SW 1271 (cell line): ENCODE measurements at places on chromosomes 6 and 20.

GRCh38 chr6:127949251-127949650 lies 48.4 kb upstream of the THEMIS start:
- no peak for DNase-seq

- no peak for DNase-seq
Measured at GRCh38 chr6:72216222-72217068, 330.1 kb downstream of the RIMS1 start.

DNA sequence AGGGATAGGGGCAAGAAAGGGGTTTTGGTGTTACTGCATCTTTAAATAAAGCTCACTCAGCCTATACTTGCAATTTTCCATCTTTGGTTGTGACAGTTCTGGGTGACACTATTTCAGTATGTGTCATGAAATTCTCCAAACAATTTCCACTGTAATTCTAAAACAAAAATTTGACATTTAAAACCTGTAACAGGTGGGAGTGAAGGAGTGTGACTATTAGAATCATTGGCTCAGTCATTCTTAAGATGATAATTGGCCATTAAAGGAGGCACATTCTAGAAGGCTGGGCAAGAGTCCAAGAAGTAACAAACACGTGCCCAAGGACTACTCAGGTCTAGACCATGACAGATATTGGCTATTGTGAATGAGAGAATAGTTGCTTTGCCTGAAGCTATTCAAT lies 153.3 kb upstream of the ARG1 start:
- DNase-seq, result no peak

DNA sequence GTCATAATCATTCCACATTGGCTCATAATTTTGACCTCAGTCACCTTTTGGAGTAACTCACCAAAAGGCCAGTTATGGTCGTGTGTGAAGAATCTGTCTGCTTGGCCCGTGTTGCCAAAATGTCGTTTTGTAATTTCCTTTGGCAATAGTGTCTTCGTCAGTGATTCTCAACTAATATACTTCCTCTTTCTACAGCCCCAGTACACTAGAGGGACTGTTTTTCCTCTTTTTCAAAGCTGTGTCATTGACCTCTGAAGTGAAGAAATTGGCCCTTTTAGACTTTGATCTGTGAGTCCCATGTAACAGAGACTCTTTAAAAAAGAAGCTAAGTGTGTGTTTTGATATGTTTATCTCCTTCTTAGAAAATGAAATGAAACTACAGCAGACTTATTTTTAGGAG lies 5.2 kb downstream of the FOXO3 start:
- no peak for DNase-seq

- DNase-seq, result no peak
Measured at GRCh38 chr6:105488516-105489215, 85.8 kb upstream of the PREP start.

DNA sequence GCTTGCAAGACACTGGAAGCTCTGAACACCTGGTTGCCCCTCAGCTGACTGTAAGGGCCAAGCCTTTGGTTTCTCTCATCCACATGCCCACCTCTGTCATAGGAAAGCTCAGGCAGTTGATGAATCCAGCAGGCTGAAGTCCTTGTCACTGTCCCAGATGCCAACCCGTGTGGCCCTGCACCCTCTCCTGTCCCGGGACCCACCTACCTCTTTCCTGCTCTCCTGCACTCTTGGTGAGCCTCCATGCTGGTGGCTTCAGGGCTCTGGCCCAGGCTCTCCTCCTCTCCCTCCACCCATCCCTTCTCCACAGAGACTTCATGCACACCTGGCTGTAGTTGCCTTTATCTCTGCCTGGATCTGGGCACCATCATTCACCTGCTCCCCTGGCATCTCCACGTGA lies 4.0 kb upstream of the GID8 start:
- DNase-seq, result no peak

- no peak for DNase-seq
Measured at GRCh38 chr6:142613981-142614380, 312.2 kb downstream of the ADGRG6 start.

DNA sequence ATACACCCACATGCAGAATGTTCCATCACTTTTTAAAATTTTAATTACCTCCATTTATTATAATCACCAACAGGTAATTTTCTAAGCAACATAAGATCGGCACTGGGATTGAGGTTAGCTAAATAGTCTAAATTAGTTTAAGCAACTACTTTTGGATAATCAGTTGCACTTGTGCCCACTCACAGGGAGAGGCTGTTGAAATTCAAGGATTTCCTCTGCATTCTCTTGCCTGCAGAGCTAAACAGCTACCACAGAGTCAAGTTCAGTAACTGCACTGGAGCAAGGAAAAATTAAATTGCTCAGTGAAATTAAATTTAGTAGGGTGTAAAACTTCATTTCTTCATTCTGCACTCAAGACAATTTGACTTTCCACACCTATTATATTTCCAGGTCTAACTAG lies 120.7 kb upstream of the CCDC28A start:
- DNase-seq, result no peak

DNA sequence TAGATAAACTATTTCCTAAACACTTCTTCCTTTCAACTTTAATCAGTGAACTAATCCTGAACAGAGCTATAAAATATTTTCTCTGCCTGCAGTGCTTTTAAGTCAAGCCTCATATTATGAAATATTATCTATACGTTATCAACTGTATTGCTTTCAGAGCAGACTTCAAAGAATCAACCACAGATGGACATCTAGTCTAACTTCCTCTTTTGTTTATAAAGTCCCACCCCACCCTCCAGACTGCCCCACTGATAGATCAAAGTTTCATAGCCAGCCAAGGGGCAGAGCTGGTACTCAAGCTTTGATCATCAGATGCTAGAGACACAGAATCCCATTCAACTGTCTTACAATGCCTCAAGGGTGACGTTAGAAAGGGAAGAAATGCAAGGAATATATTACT lies 308.3 kb downstream of the LAMA2 start:
- DNase-seq, result no peak

DNA sequence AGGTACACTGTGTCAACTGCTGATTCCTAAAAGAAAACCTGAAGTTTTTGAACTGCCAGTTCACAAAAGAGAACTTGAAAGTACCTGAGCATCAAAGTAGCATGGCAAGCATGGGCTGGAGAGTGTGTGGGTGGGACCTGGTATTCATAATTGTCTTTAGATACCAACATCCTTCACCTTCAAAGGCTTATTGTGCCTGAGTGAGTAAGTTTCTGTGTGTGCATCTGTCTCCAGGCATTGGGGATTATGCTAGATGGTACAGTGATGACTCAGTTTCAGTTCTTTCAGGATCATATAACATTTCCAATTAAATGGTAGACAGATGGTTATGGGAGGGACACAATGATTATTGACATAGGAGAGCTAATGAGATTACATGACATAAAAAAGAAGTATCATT lies 238.5 kb downstream of the ZFAND3 start:
- peak; percentile 13 for DNase-seq

DNA sequence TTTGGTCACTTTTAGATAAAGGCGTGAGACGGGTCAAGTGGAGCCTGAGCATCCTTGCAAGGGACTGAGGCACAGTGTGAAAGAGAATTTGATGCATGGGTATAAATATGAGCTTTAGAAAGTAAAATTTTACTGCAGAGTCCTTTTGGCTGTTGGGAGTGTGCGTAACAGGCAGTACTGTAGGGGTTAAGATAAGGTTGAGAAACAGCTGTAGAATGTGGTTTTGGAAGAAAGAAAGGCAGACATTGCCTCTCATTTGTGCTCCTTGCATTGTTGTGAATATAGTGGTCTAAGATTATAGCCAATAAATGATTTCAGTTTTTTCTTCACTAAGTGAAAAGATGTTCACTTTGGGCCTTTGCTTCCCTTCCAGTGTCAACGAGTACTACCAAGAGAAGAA lies 73.0 kb downstream of the RREB1 start:
- DNase-seq, result no peak

DNA sequence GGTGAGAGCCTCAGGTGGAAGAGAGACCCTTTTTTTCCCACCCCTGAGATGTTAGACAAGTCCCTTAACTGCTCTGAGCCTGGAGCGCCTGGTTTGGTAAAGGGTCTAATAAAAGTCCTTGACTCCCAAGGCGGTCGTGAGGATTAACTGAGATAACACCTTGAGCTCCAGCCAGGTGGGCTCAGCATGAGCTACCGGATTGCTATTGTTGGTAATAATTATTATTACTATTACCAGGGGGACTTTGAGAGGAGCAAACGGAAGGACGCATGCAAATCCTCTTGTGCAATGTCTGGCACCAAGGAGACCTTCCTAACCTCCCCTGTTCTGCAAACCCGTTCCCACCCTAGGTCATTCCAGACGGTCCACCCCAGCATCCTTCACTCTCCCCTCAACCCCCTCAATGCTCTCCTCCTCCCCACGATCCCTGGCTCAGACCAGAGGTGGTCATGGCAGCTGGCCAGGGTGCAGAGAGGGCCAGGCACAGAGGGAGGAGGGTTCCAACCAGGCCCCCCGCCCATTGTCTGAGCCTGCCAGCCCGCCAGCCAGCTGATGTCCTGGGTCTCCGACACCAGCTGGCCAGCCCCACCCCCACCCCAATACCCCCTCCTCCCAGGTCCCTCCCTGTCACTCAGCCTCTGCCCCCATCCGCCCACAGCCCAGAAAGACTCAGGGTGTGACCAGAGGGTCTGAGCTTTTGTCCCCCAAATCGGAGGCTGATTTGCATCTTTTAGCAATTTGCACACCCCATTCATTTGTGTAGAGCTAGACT lies 14.3 kb upstream of the CBFA2T2 start:
- DNase-seq, result no peak

DNA sequence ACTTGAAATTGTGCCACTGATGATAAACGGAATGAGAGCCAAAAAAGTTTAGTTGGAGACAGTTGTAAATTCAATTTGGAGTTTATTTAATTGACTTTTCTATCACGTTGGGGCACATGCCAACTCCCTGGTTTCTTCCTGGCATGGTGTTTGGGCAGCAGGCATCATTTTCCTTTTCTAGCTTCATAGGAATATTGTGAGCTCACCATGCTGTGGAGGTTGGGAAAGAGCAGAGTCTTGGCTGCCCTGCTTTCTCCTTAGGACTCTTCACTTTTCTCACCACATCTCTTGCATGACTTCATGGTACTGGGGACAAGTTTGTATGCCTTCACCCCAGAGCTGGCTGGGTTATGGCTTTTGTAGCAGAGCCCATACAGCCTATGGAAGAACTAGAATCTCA lies 6.4 kb downstream of the SCAND1 start:
- no peak for DNase-seq

GRCh38 chr6:20936949-20937348 lies 402.7 kb downstream of the CDKAL1 start:
- no peak for DNase-seq

DNA sequence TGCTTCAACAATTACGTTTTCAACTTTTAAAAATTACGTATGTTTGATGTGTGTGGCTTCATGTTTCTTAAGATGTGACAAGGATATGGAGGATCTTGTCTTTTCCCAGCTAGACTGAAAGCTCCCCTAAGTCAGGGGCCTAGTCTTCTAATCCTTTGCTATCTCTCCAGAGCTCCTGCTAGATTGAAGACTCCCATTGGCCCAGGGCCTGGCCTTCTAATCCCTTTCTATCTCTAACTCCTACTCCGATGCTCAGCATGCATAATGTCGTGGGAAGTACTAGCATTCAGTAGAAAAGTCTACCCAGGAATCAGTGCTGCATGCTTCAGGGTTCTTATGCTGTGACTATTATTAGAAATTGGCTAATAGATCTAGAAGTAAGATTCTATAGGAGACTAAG lies 144.8 kb upstream of the SUPT3H start:
- DNase-seq, result no peak

DNA sequence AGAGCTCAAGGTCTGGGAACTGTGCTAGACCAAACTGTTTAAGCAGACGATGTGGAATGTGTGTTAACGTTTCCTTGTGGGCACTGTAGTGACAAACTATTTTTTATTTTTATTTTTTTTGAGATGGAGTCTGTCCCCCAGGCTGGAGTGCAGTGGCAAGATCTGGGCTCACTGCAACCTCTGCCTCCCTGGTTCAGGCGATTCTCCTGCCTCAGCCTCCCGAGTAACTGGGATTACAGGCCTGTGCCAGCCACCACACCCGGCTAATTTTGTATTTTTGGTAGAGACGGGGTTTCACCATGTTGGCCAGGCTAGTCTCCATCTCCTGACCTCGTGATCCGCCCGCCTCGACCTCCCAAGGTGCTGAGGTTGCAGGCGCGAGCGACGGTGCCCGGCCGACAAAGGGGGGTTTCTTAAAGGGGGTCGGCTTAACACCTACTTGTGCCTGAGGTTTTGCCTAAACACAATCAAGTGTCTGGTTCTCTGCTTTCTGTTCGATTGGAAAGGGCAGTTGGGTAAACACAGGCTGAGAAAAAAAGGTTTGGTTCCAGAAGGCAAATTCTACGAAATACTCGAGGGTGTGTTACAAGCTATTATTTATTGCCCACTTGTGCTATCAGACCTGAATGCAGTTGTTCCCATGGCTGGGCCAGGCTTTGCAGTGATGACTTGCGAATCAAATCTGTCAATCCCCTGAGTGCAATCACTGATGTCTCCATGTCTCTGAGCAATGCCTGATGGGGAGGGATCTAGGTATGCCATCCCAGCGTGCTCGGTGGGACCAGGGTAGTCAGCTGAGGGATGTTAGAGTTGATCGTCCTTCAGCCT lies 1.3 kb downstream of the NOP56 start:
- DNase-seq, result no peak

DNA sequence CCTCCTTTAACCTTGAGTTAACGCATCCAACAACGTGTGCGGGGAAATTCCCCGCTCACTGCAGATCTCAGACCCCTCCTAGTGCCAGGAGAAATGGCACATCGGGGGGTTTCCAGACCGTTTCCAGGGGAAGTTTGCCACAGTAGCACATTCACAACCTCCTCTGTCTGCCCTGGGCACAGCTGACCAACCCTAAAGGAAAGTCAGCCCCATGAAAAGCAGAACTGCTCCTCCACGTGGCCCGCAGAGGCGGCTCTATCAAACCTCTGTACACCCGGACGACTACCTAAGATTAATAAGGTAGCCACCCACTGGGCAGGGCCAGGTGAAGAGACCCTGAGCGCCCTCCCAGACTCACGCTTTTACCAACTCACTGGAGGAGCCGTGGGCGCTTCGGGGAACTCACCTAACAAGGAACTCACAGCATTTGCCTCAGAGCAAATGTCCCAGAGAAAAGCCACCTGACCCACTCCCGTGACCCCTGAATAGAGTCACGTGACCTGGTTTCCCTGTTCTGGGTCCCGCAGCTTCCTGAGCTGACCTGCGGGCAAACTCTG lies 93.1 kb downstream of the PRND start:
- no peak for DNase-seq

GRCh38 chr20:17620371-17621228 lies 50.7 kb downstream of the DSTN start:
- no peak for DNase-seq
